ENCODE measurements at places on chromosomes 16 and 17.
A peak's percentile ranks its signal among the peaks of the same experiment; 100 is the strongest.

DNA sequence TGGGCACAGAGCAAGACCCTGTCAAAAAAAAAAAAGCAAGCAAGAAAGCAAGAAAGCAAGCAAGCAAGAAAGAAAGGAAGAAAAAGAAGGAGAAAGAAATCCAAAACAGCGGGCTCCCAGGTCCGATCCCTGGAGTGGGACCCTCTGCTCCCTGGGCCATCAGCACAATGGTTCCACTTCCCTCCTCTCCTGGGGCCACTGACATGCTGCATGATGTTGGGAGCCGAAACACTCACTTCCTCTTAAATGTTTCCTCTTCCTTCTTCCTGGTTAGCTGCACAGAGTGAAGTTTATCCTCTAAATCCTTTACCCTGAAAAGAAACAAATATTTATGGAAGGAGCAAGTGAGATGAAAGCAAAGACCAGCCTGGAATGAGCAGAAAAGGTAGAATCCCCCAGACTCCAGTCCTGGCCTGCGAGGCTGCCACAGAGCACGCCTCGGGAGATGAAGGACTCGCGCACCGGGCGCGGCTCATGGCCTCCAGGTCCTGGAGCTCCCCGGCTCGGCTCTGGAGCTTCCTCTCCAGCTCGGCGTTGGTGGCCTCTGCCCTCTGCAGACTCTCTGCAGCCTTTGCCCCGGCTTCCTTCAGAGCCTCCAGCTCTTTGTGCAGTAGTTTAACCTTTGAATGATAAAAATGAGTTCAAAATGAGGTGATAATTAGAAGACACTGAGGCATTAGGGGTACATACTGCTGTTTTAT is 19.0 kb downstream of the CCDC57 start:
- no peak for DNase-seq

GRCh38 chr16:67155295-67156142 is 4.2 kb downstream of the TRADD start:
- peak; percentile 82 for DNase-seq

- no peak for DNase-seq
Measured at GRCh38 chr16:19700319-19700781, 17.7 kb downstream of the KNOP1 start.

- no peak for DNase-seq
Measured at GRCh38 chr16:83513008-83513755, 294.6 kb upstream of the HSBP1 start.

DNA sequence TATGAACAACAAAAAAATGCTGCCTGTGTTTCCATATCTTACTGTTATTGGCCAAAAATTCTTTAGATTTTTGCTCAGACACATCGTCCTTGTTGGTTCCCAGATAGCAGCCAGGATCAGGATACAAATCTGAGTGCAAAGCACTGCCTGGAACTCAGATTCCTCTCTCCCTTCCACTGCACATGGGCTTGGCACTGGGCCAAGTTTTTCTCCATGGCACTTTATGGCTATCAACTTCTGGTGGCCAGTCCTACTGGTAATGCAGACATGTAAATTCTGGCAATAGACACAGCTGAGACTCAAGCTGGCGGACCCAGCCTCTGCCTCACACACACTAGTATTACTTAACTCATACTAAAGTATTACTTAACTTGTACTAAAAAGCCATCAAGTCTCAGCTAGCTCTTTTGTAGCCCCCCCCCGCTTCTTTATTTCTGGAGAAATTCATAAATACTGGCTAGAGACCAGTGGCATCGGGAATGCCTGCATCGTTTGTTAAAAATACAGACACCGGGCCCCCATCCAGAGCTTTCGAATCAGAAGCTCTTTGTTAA is 181.2 kb upstream of the COX10 start:
- no peak for DNase-seq

- DNase-seq, result peak; percentile 98
Measured at GRCh38 chr16:84116720-84117493, at the start of gene MBTPS1. TSS of gene MBTPS1 (minus strand) at chr16:84116942. CDS start at chr16:84101783, 15,159 bp downstream.

All from CD4-positive, alpha-beta T cell treated with Interleukin-6 for 4 hours (primary cell).